ENCODE measurements at places on chromosomes 13 and 19.

GRCh38 chr19:41299046-41299754, 10.8 kb upstream of the CCDC97 start:
- DNase-seq = no peak

DNA sequence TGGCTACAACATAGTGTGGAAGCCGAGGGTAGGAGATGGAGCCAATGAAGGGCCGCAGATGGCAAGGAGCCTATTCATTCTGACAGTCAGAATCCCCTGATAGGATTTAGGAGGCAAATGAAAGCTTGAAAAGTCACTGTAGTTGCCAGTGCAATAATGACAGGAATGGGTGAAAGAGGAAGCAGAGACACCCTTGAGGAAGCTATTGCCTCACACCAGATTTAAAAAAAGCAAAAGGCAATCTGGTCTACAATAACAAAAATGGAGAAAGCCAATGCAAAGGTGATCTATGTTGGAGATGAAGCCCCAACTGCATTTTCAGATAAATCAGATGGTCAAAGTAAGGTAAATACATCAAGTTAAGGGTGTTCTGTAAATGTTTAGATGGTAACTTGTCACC, 158.5 kb downstream of the TUBA3C start:
- DNase-seq = no peak

DNA sequence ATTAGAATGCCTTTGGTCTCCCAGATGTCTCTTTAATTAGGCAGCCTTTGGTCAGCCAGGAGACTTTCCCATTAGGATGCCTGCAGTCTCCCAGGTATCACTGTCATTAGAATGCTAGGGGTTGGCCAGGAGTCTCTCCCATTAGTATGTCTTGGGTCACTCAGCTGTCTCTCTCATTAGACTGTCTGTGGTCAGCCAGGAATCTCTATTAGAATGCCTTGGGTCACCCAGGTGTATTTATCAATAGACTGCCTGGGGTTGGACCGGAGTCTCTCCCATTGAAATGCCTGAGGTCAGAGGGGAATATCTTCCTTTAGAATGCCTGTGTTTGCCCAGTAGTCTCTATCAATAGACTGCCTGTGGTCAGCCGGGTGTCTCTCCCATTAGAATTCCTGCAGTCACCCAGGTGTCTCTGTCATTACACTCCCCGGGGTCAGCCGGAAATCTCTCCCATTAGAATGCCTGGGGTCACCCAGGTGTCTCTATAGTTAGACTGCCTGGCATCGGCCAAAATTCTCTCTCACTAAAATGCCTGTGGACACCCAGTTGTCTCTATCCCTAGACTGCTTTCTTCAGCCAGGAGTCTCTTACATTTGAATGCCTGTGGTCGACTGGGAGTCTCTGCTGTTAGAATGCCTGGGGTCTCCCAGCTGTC, 1460.3 kb downstream of the UQCRFS1 start:
- no peak for DNase-seq

- no peak for DNase-seq
These were observed 275.6 kb downstream of the DACH1 start for GRCh38 chr13:71591374-71591773.

- DNase-seq = no peak
These were observed 38.2 kb downstream of the ARRDC2 start for GRCh38 chr19:18046059-18046718.

- no peak for DNase-seq
These were observed 5.3 kb upstream of the ACTN4 start for GRCh38 chr19:38642176-38642575.

GRCh38 chr13:53010374-53011105, 18.1 kb upstream of the OLFM4 start:
- DNase-seq = no peak

DNA sequence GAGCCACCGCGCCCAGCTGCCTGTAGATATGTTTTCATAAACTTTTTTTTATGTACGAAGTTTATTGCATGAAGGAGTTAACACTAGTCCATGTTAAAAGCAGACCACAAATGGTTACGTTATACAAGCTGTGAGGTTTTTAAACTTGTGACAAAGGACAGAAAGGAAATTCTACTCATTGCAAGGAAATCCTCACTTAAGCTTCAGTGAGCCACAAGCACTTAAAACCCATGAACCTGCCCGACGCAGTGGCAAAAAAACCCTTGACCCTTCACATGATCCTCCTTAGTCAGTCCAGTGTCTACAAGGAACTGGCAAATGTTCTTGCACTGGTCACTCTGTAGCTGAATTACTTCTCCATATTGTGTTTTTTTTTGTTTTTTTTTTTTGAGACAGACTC, 4.2 kb downstream of the MPND start:
- DNase-seq = no peak

DNA sequence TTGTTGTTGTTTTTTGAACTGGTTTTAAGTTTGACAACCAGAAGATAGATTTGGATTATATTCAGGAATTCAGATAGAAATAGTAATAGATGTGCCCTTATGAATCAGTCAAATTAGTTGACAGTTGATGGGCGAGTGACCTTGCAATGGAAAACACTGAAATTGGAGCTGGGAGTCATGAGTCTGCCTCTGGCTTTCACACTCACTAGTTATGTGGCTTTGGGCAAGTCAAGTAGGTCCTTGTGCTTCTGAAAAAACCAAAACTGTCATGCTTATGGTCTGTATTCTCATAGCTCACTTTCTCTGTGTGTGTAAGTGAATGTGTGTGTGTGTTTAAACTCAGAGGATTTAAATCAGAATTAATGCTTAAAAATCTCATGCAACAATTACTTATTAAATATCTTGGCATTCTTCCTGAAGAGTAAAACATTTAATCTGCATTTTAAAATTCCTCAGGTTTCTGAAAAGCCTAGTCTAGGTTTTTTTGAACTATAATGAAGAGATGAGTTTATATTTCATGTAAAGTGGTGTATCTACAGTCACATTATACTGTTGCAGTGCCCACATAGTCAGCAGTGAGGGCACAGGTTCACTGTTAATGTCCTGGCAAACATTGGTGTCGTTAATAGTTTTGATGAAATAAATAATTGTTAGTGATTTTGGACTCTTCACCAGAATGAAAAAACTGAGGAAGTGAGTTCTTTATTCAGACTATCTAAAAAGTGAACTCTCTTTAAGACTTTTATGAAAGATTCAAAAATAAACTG, 32.5 kb downstream of the UCHL3 start:
- DNase-seq = no peak

- DNase-seq = no peak
These were observed 10.3 kb upstream of the KLK3 start for GRCh38 chr19:50844296-50844935.

DNA sequence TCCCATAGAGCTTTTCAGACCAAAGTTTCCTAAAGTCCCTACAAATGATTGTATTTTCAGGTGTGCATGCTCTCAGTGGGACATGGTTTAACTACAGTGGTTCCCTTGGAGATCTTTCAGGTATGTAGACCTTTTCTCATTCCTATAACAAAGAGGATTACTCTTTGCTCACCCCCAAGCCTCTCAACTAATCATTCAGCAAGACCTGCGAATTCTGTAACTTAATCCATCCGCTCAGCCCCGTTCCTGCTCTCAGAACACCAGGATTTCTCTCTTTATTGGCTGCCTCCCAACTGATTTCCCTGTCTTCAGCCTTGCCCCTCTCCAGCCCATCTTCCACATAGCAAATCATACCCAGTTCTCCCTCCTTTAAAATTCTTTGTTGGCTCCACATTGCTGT, 253.6 kb downstream of the MTUS2 start:
- no peak for DNase-seq

- no peak for DNase-seq
These were observed 128.4 kb downstream of the CDK8 start for GRCh38 chr13:26382366-26382765.

DNA sequence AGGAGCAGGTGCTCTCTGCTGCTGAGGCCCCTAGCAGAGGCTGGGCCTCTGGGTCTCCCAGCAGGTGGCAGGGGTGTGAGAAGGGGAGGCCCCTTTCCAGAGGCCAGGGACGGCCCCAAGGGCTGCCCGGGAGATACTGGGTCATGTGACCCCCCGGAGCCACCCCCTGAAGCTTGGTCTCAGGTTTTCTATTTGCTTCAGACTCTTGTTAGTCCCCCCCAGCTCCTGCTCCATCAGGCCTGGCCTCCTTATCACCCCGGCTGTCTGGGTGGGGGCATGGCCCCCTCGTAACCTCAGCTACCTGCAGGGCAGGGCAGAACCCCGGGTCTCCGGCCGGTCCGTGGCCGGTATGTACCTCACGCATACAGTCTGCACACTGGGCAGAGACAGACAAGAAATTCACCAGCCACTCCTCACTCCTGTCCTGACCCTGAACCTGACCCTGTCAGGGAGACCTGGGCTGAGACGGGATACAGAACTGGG, 13.2 kb upstream of the TCF3 start:
- no peak for DNase-seq

GRCh38 chr13:84655677-84656076, 773.4 kb upstream of the SLITRK1 start:
- DNase-seq = no peak

GRCh38 chr19:35545855-35546381, 492 bp downstream of the TMEM147 start:
- no peak for DNase-seq

DNA sequence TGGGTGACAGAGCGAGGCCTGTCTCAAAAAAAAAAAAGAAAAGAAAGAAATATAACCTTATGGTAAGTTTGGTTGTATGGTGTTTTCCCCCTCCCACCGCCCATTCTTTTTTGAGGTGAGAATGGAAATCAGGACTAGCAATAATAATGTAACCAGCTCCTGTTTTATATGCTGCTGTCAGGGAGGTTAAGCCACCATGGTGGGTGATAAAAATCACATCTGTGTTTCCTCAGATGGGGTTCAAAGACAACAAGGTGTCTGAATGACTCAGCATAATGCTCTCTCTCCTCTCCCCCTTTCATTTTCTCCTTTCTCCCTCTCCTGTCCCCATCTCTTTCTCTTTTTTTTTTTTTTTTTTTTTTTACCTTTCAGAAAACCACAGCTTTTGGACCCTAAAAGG, 28.3 kb upstream of the GARRE1 start:
- DNase-seq = no peak

- DNase-seq = no peak
These were observed 20.4 kb downstream of the RBM26 start for GRCh38 chr13:79385694-79386093.

GRCh38 chr19:42028304-42029216, 34.5 kb upstream of the ATP1A3 start:
- no peak for DNase-seq

- DNase-seq = no peak
These were observed 3.7 kb downstream of the PRKACA start for GRCh38 chr19:14113762-14114414.

- DNase-seq = no peak
These were observed 75.0 kb downstream of the DHRS12 start for GRCh38 chr13:51728972-51729371.

- DNase-seq = no peak
These were observed 29.6 kb upstream of the TSC22D1 start for GRCh38 chr13:44605721-44606120.

Data from cerebellar nuclear complex (tissue), 1 donor.